Hippocampal formation (tissue), 2 donors: ENCODE measurements at places on chromosomes 3 and 15.

DNA sequence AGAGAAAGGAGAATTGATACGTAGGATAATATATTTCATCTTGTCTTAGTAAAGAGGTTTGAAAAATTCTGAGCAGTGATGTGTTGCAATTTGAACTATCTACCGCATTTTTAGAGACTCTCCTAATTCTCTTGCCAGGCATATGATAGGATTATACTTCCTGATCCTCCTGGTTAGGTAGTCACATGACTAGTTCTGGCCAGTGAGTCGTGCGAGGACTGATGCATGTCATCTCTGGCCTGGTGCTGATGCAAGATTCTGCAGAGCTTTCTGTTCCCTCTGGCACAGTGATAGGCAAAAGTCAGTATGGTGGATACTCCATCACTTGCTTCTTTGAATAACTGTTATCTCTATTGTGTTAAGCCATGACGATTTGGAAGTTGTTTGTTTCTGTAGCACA, 277.6 kb upstream of the NAALADL2 start:
- no peak for DNase-seq

- DNase-seq: peak; percentile 47
These were observed 78.4 kb upstream of the RASGRF1 start for GRCh38 chr15:79168922-79169456.

- DNase-seq: no peak
These were observed 179.5 kb upstream of the NSMCE3 start for GRCh38 chr15:29449136-29449535.

GRCh38 chr3:30474371-30474770, 132.0 kb upstream of the TGFBR2 start:
- DNase-seq: no peak

GRCh38 chr15:101308604-101309435, 13.8 kb upstream of the SNRPA1 start:
- no peak for DNase-seq

GRCh38 chr3:115239717-115240116, 92.6 kb upstream of the ZBTB20 start:
- peak; percentile 17 for DNase-seq

- DNase-seq: no peak
These were observed 103.1 kb downstream of the OTOL1 start for GRCh38 chr3:161599697-161600096.

DNA sequence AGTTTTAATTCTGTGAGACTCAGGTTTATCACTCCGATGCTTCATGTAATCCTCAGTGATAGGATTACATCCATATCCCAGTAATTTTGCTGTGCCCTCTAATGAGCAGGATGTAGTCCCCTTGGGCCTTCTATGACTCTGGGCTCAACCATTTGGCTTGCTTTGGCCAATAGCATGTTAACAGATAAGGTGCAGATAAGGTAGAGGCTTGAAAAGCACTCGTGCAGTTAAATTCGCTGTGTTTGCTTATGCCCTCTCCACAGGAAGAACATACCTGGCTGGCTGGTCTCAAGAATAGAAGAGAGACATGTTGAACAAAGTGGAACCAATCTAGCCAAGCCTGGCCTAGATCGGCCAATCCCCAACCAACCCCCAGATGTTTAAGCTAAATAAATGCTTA, 20.1 kb downstream of the CCDC13 start:
- DNase-seq: no peak

- DNase-seq: no peak
These were observed 100.1 kb upstream of the PLSCR5 start for GRCh38 chr3:146705225-146705624.

- no peak for DNase-seq
These were observed 40.9 kb downstream of the STRIT1 start for GRCh38 chr3:155252535-155252934.

DNA sequence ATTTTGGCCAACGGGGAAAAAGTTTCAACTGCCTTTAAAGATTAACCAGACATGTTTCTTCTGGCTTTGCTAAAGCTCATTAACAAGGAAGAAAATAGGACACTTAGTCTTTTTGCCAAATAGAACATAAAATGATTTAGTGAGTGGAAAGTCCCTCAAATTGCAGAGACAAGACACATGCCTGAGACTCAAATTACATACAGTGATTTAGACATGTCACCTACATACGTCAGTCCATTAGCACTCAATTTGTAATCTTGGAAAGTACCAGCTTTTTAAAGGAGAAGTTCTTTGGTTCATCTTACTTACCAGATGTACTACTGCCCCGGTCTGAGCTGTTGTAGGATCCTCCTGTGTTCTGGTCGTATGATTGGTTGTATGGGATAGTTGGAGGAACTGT, 1134.2 kb downstream of the ROBO1 start:
- DNase-seq: no peak

GRCh38 chr3:78761126-78761525, 1006.7 kb downstream of the ROBO1 start:
- no peak for DNase-seq

- no peak for DNase-seq
These were observed 170.8 kb downstream of the ALCAM start for GRCh38 chr3:105537371-105538080.

GRCh38 chr3:106083854-106084253, 215.0 kb upstream of the CBLB start:
- DNase-seq: no peak

- no peak for DNase-seq
These were observed 60.3 kb downstream of the STRIT1 start for GRCh38 chr3:155233213-155233612.

GRCh38 chr3:110106805-110107204, 769.5 kb upstream of the DPPA4 start:
- DNase-seq: no peak
